ENCODE measurements at places on chromosomes 2 and 18.

- no peak for DNase-seq
Measured at GRCh38 chr18:44411976-44412375, 268.7 kb upstream of the SETBP1 start.

- DNase-seq: no peak
Measured at GRCh38 chr18:42038936-42039335, 83.9 kb downstream of the PIK3C3 start.

DNA sequence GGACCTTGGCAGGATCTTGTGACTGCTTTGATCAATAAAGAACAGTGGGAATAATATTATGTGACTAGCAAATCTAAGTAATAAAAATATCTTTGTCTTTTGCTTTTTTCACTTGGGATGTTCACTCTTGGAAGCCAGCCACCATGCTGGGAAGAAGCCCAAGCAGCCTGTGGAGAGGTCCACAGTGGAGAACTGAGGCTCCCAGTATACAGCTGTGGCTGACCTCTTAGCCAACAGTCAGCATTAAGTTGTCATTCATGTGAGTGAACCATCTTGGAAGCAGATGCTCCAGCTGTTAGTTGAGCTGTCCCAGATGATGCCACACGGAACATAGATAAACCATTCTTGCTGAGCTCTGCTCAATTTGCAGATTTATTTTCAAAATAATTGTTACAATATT lies 160.0 kb downstream of the OSR1 start:
- DNase-seq: peak; percentile 76

DNA sequence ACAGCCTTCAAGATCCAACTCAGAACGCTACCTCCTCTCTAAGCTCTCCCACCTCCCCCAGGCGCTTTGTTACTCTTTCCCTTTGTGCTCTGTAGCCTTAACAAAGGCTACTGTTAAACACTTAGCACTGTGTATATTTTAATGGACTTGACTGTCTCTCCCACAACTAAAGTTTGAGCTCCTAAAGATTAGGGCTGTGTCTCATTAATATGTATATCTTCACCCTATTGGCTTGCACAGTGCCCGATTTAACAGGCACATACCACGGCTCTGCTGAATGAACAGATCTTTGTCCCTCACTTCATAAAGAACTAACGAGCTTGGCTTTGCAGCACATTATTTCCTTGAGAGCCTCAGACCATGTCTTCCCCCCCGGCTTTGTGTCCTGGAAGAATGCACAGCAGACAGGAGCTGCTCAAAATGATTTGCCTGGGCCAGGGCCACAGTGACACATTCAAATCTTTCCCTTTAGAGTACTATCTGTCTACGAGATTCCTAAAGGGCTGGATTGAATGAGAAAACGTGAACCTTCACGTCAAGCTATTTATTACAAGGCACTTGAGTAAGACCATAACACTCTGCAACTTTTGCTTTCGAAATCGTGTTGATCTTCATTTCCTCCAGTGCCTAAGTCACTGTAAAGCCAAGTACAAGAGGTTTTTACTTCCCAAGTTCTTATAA lies 22.1 kb downstream of the ABHD3 start:
- peak; percentile 30 for DNase-seq

DNA sequence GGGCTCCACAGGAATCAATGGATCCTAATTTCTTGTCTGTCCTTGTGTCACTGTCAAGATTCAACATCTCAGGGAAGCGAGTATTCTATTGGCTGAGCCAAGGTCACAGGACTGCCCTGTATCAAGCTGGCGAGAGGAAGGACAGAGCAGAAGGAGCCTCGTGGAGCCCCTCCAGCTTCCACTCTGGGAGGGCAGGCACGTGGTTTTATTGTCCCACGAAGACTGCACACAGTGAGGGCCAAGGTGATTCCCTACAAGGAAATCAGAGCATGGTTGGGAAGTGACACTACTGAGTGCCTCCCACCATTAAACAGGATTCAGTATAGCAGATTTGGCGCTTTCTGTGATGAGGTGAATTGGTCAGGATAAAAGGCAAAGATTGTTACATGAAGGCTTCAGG lies 302.4 kb upstream of the CXCR4 start:
- no peak for DNase-seq

- DNase-seq: no peak
Measured at GRCh38 chr2:40230707-40231432, 221.0 kb downstream of the SLC8A1 start.

- peak; percentile 42 for DNase-seq
Measured at GRCh38 chr2:26462511-26463243, 15.2 kb downstream of the OTOF start.

DNA sequence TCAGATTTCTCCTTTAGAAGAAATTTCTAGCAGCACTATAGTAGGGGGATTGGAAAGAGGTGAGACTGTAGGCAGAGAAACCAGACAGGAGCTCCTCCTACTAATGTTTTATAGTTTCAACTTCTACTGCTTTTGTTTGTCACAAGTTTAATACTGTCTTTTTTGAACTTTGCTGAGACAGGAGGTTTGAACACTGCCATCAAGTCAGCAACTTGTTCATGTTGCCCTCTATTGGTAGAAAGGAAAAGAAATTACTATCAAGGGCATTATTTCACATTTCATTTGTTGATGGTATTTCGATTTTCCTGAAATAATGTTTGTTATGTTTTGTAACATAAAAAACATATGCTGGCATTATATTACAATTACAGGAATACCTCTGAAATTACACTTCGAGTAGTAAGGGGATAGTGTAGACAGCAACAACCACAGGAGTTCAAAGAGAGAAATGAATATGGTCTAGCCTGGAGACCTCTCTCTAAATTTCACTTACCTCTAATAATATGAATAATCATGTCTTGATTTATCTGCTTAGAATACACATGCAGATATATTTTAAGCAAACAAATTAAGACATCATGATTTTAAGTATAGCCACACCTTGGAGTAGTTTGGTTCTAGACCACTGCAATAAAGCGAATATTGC lies 12.4 kb upstream of the CCDC88A start:
- DNase-seq: no peak

DNA sequence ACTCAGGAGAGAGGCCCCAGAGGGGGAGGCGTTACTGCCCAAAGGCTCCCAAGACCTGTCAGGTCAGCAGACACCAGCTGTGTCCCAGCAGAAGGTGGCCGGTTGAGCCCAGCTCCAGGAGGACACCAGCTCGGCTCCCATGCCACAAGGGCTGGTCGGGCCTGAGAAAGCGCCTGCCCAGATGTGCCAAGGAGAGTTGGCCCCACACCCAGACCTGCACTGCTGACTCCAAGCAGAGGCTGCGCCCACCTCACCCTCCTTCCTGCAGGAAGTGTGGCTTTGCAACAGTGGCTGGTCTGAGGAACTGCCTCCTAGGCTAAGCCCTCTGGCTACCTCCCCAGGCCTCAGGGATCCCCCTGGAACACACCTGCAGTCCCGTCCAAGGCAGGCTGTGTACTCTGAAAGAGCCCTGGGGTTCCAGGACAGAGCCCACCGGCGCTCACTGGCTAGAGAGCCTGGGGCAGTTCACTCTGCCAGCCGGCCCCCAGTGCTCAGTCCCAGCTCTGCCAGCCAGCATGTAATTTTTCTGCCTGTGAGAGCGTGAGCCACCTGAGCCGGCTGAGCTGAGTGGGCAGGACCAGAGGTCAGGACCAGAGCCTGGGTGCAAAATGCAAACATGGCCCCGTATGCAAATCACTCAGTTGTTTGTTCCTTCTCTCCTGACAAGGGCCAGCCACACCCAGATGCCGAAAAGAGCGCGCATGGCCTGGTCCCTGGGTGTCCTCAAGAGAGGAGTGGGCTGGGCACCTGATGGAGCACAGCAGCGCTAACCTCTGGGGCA lies 36.9 kb upstream of the PTMA start:
- DNase-seq: no peak
